Activated CD8-positive, alpha-beta memory T cell treated with anti-CD3 and anti-CD28 coated beads for 24 hours (primary cell): ENCODE measurements at places on chromosomes 6 and 20.

GRCh38 chr6:40187535-40188144, 253.4 kb upstream of the MOCS1 start:
- peak; percentile 26 for DNase-seq

GRCh38 chr20:51978070-51978501, 175.8 kb upstream of the SALL4 start:
- DNase-seq: no peak

GRCh38 chr20:16005021-16005914, 568.0 kb downstream of the KIF16B start:
- DNase-seq: no peak

- no peak for DNase-seq
Measured at GRCh38 chr20:53961527-53961926, 108.9 kb downstream of the BCAS1 start.

GRCh38 chr6:34568341-34569201, 12.4 kb upstream of the SPDEF start:
- no peak for DNase-seq
